ENCODE measurements at places on chromosomes 12 and 14.

GRCh38 chr12:112283546-112283945 lies 98.7 kb downstream of the HECTD4 start:
- no peak for DNase-seq

DNA sequence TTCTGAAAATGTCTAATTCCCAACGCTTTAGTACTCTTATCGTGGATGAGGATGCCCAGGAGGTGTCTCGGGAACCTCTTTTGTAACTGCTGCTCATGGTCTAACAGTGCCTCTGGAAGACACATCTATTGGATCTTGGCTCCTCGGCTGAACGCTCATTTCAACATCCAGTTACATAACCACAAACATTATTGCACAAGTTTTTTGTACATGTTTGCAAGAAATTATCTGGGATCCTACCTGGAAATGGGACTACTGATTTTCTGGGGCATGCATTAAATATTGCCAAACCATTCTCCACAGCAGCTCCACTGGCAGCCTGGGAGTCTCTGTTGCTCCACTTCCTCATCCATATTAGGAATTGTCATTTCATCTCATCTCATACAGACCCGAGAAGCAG lies 117.5 kb upstream of the EVL start:
- DNase-seq: no peak

- DNase-seq: no peak
These were observed 17.7 kb downstream of the SLC25A29 start for GRCh38 chr14:100288382-100289185.

DNA sequence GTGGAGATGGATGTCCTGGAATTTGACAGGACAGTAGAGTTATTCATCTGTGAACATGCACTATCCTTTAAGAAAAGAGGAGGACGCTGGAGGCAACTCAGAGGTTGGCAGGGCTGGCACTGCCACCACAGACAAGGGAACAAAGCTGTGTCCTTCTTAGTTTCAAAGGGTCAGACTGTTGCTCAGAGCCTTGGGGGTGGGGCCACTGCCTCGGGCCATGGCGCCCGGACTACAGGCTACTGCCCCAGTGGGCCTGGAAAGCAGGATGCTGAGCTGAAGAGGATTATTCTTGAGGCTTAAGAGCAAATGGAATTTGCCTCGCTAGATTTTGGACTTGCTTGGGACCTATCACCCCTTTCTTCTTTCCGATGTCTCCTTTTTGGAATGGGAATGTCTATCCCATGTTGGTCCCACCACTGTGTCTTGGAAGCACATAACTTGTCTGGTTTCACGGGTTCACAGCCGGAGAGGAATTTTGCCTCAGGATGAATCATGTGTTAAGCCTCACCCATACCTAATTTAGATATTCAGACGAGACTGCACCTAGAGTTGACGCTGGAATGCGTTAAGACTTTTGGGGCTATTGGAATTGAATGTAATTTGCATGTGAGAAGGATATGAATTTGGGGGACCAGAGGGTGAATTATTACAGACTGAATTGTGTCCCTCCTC lies 114.8 kb upstream of the RFLNA start:
- no peak for DNase-seq

DNA sequence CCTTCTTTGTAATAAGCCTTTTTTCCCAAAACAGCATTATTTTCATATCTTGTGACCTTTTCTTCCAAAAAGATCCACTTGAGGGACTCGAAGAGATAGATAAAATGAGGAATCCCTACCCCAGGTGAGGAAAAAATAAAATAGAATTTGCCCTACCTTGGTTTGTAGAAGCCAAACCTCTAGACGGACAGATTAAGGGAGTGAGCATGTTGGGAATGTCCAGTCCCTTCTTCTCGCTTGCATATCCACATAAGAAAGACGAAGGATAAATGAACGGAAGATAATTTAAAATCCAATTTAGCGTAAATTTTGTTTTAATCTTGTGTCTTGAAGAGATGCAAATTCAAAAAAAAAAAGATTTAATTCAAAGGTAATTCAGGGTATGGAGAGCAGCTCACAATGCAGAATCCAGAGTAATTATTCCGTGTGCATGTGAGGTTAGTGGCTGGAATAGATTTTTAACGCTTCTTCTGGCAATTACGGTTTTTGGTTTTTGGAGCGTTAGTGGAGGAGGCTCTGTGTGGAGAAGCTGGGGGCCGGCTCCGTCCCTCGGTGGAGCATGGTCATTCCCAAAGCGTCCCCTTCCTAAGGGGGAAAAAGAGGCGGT lies 1.5 kb downstream of the GRIN2B start:
- no peak for DNase-seq

- DNase-seq: no peak
These were observed 127.6 kb downstream of the WIF1 start for GRCh38 chr12:64993461-64993860.

DNA sequence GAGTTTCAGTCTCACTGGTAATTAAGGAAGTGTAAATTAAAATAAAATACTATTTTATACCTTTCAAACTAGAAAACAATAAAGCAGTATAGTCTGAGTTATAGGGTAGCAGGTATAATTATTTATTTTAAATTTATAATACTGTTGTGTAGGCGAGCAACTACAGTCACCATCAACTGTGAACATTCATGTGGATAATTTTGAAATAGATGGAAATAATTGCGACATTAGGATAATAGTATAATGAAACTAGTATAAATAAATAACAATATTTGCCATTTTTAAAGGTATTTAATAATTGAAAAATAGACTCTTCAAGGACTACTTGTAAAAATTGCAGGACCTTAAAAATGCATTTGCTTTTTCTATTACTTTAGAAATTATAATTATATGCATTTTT lies 3.8 kb upstream of the DYRK4 start:
- DNase-seq: no peak

DNA sequence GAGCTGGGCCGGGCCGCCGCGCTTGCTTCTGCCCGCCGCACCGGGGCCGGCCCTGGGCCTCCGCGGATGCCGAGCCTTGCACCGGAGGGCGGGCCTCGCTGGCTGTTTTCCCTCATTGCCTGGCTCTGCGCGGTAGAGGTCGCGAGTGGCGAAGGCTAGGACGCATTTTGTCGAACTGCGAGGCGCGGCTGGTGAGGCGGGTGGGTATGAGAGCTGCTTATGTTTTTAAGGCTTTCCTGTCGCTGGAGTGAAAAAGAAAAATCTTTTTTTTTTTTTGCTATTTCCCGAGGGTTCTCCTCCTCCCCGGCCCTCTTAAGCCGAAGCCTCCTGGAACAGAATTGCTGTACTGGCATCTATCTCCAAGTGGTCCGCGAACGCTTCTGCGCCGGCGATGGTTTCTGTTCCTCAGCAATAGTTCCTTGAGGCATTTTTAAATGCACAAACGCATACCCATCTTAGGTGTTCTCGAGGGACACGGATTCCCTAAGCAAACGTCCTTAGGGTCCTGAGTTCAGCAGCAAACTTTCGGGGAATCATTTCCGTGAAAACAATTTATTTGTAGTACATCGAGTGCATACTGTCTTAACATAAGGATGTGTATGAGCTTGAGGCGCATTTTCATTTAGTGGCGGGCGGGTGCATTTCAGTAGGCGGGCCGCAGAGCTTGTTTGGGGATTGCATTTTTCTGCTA lies 631 bp downstream of the RESF1 start:
- DNase-seq: peak; percentile 74

DNA sequence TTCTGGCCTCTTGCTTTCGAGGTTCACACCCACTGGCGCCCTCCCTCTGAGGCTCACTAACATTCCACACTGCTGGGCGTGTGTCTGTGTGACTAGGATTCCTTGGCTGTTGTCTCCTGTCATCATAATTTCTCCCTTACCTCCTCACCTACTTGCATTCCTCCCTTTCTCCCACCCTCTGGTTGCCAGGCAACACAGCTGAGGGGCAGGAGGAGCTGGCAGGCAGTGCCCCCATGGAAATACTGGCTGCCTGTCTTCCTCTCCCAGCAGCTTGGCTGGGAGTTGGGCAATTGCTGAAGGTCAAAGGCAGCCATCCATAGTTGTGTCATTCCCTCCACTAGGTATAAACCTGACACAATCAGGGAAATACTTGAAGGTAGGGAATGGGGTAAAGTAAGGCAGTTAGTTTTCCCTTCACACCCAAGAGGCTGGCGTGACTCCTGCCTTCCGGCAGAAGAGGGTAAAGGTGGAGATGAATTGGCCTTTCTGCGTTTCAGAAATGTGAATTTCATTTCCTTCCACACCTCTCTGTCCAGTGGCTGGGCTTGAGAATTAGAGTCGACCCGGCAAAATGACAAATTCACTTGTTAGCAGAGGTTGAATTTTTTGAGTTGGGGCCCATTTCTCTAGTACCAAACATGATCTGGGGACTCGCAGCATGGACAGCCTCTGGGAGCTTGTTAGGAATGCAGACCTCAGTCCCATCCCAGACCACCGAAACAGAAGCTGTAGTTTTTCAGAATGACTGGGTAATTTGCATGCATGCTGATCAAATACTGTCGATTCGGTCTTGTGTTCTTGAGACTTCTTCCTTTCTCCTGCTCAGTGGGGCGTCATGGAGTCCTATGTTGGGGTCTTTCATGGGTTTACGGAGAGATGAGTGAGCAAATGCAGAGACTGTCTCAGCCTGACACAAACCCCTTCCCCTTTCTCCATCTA lies 24.3 kb upstream of the EMP1 start:
- no peak for DNase-seq

- DNase-seq: no peak
These were observed 207.3 kb upstream of the OR4E1 start for GRCh38 chr14:21880918-21881317.

- DNase-seq: no peak
These were observed 19.1 kb upstream of the DGLUCY start for GRCh38 chr14:91094772-91095171.
